HL-60 (cell line): ENCODE measurements at places on chromosomes 1 and 21.
A peak's percentile ranks its signal among the peaks of the same experiment; 100 is the strongest.

- DNase-seq, result no peak
Measured at GRCh38 chr1:24329797-24330543, 10.8 kb downstream of the GRHL3 start.

- no peak for DNase-seq
Measured at GRCh38 chr1:42340901-42341300, 5.9 kb upstream of the FOXJ3 start.

DNA sequence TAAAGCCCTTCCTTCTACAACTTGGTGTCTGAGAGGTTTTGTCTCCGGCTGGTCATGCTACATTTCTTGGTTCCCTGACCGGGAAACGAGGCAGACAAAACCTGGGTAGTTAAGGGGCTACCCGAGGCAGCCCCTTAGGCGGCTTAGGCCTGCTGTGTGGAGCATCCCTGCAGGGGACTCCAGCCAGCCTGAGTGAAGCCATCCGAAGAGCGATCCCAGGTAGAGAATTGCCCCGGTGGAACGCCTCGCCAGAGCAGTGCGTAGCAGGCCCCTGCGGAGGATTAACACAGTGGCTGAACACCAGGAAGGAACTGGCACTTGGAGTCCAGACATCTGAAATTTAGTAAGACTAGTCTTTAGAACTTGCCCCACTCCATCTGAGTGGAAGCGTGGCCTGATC is 21.2 kb upstream of the MYOCOS start:
- DNase-seq, result no peak

DNA sequence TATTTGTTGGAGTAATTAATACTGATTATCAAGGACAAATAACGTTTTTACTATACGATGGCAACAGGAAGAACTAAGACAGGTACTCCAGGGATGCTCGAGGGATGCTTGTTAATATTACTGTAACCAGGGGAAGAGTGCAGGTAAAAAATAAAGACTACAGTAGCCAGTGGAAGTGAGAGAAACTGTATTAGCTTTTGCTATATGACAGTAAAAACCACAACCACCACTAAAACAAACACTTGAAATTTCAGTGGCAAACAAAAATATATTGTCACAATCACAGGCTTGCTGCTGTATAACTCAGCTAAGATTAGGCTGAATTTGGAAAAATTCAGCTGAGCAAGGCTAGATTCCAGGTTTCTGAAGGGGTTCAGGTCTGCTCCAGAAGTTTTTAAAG is 812.6 kb upstream of the ADGRL4 start:
- no peak for DNase-seq

DNA sequence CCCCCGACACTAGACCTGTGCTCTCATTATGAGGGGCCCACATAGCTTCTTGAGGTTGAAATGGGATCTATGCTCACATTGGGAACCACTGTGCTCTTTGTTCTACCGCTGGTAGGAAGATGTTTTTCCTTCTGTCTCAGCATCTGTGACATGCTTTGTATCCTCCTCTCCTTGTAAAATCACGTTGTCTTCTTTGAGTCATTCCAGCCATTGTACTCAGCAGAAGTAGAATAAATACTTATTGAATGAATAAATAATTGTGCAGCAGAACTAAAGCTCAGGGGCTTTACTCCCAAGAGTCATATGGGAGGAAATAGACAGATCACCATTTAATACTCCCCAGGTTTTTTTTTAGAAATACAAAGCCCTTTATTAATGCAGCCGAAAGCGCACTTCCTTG is 66.3 kb upstream of the EDEM3 start:
- DNase-seq, result no peak

DNA sequence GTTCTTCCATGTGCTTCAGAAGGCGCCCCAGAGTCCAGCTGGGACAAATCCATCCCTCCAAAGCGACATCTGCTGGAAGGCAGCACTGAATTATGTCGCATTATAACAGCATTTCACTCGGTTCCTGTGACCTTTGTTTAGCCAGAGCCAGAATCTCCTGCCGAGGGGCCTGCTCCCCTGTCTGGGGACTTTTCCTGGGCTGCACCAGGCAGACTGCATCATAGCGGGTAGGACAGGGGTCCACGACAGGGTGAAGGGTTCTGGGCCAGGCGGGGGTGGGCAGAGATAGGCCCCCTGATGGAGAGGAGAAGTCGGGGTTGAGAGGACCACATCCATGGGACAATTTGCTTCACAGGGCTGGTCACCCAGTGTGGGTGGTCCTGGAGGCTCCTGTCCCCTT is 276.9 kb downstream of the MATN1 start:
- no peak for DNase-seq

- no peak for DNase-seq
Measured at GRCh38 chr1:165894591-165894990, 67.2 kb downstream of the UCK2 start.

GRCh38 chr21:45158491-45159423 is 84.4 kb downstream of the ADARB1 start:
- DNase-seq, result no peak

GRCh38 chr21:46294647-46295176 is 8.6 kb downstream of the YBEY start:
- no peak for DNase-seq

- DNase-seq, result no peak
Measured at GRCh38 chr1:65813956-65814355, 21.3 kb downstream of the PDE4B start.

DNA sequence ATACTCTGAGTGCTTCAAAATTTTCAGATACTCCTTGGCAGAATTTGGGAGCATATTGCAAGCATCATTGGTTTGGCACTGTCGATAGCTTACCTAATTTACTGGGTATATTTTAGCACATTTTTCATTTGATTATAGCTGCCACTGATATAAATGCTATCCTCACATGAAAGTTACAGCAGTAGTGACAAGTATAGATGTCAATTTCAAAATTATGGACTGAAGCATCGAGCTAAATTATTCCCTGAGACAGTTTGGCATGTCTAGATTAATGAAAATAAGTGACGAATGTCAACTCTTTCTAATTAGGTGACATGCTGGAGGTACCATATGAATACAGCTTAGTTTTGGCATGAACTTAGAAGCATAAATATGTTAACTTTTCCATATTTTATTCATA is 83.1 kb downstream of the LRRC7 start:
- DNase-seq, result no peak

DNA sequence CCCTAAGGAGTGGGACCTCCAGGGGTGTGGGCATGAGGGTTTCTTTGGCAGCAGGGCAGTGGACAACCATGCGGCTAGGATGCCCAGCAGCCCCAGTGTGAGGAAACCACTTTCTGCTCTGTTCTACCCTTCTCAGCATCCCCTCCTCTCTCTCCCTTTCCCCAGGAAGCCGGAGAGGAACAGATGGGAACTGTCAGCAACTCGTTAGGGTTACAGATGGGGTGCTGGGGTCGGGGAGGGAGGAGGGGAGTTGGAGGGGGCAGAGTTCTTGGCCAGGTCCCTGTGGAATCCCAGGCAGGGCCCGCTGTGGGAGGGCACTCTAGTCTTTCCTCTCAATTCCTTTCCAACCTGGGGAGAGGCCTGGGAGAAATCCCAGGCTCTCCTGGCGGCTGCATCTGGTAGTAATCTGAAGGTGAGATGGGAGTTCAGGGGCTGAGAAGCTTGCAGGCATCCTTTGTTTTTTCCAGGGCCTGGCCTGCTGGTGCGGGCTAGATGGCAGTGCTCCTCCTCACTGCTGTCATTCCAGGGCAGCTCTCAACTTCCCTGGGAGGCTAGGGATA is 93.9 kb upstream of the CSF3R start:
- no peak for DNase-seq

GRCh38 chr1:198417039-198417438 is 123.4 kb downstream of the ATP6V1G3 start:
- DNase-seq, result no peak

DNA sequence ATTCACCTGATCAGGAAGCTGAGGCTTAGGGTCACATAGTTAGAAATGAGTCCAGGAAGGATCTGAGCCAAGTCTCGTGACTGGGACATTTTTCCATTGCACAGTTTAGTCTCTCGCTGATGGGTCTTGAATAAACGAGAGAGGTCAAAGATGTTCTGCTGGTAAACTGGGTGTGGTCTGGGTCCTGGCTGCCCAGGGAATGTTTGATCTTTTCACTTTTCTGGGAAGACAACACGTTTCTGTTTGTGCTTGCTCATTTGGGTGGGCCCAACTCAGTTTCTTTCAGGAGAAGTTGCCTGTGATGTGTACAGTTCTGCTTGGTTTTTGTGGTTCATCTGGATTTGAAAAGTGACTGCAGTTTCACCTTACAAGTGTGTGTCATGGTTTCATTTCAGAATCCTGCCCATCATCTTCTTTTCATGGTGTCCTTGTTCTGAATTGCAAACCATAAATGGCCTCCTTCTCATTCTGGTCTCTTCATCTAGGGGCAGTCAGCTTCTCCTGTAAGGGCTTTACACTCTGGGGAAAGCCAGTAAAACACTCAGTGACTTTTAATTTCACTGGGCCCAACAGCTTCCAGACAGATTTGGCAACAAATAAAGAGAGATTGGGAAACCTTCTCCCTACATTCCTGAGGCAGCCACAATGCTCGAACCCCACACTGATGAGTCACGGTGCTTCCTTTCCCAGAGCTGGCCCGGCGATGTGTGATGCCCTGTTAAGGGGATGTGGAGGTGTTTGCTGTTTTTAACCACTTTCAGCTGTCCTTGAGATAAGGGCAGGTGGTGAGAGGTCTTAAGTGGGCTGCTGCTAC is 7.2 kb upstream of the TACSTD2 start:
- peak; percentile 92 for DNase-seq

DNA sequence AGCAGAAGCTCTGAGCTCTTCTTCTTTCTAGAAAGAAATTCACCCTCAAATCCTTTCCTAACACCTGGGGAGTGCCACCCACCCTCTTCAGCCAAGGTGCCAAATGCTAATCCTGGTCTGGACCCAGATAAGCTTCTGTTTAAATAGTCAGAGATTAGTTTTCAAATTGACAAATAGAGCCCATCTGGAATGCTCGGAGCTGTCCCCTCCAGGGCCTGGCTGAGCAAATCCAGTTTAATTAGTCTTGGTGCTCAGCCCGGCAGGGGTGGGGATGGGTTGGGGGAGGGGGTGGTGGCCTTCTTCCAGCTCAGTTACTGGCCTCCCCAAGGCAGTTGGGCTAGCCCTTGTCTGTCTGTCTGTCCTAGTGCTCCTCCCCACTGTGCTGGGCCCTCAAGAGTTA is 269.5 kb downstream of the GRIK3 start:
- no peak for DNase-seq

- DNase-seq, result no peak
Measured at GRCh38 chr21:15616864-15617574, 112.8 kb upstream of the USP25 start.

DNA sequence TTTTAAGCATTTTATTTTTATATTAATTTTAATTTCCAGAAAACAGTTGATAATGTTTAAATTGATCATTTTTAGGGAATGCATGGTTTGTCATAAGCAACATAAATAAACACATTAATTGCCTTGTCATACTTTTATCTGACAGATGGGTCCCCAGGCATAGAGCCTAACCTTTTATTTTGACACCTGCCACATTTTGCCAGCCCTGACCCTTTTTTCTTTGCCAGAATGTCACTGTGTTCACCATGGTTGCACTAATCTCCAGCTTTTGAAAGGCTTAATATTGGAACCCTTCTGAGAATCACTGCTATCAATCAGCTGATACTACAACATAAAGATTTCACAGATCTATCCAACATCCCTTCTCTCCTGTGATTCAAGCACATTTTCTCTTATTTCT is 56.0 kb upstream of the DPYD start:
- DNase-seq, result no peak

GRCh38 chr1:112508278-112509004 is at the start of gene WNT2B:
Gene WNT2B (plus strand): TSS chr1:112508965. CDS start chr1:112509263, 298 bp downstream.
- DNase-seq, result peak; percentile 40

GRCh38 chr21:44732956-44733355 is 21.6 kb upstream of the TSPEAR start:
- DNase-seq, result no peak

GRCh38 chr1:46211051-46211450 is 7.9 kb downstream of the LURAP1 start:
- DNase-seq, result no peak

DNA sequence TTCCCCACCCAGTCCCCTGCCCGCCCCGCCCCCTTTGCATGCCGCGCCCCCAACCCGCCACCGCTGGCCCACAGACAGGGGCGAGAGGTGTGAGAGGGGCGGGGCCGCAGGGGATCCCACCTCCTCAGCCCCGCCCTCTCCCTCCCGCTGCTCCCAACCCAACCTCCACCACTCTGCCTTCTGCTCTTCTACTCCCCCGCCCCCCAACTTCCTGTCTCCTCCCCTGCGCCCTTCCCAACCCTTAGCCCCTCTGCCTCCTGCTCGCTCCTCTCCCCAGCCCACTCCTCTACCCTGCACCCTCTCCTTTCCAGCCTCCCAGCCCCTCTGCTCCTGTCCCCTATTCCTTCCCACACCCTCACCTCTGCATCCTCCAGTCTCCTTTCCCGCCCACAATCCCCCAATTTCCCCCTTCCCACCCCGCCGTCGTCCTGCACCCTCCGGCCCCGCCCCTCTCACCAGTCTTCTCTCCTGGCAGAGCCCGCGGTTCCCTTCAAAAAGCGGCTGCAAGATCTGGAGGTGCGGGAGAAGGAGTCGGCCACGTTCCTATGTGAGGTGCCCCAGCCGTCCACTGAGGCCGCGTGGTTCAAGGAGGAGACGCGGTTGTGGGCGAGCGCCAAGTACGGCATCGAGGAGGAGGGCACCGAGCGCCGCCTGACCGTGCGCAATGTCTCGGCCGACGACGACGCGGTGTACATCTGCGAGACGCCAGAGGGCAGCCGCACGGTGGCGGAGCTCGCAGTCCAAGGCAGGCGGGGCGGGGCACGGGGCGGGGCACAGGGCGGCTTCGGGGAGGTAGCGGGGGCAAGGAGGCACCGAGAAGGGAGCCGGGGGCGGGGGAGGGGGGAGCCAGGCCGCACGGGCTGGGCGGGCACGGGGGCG is 5.4 kb downstream of the OBSCN start:
- DNase-seq, result peak; percentile 82

DNA sequence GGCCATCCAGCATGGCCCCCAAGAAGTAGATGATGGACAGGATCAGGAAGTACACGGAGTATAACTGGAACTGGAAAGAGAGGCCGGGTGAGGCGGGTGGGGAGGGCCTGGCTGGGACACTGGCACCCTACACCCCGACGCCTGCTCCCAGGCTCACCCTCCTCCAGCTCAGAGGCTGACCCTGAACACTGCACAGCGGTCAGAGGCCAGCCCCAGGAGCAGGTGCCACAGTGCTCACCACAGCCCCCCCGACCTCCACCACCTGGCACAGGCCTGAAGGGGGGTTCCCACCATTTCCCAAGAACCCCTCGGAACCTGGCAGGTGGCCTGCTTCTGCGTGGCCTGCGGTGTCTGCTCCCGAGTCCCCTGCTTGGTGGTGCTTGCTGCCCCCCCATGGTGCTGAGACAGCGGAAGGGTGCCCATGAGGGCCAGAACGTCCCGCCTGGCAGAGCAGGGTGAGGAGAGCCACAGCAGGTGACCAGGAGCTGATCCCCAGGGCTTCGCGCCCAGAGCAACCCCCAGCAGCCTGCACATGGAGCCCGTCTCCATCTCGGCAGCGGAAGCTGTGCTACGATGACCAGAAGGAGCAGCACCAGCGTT is 26.1 kb downstream of the SLC19A1 start:
- no peak for DNase-seq

DNA sequence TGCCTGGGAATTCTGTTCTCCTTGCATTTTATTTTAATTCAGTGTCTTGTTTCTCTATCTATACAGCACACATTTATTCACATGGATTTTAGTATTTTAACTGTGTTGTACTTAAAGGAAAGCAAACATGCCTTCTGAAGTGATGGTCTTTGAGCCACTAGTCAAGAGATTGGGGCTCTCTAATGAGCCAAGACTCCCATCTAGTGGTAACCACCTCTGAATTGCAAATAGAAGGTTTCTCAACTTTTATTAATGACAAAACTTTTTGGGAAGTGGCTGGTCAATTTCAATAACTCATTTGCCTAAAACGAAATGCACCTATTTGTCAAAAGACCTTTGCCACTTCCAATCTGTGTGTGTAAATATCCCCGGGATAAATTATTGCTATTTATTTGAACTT is 199.6 kb downstream of the LTN1 start:
- no peak for DNase-seq
